ENCODE measurements at places on chromosomes 13 and 19.

GRCh38 chr19:45716359-45717130 lies 14.2 kb downstream of the FBXO46 start:
- peak; percentile 31 for DNase-seq

GRCh38 chr19:14550201-14550754 lies 20.9 kb downstream of the TECR start:
- no peak for DNase-seq

- no peak for DNase-seq
These were observed 31.3 kb upstream of the RGCC start for GRCh38 chr13:41426047-41426446.

- no peak for DNase-seq
These were observed 2009.5 kb upstream of the PCDH20 start for GRCh38 chr13:63425131-63425530.

DNA sequence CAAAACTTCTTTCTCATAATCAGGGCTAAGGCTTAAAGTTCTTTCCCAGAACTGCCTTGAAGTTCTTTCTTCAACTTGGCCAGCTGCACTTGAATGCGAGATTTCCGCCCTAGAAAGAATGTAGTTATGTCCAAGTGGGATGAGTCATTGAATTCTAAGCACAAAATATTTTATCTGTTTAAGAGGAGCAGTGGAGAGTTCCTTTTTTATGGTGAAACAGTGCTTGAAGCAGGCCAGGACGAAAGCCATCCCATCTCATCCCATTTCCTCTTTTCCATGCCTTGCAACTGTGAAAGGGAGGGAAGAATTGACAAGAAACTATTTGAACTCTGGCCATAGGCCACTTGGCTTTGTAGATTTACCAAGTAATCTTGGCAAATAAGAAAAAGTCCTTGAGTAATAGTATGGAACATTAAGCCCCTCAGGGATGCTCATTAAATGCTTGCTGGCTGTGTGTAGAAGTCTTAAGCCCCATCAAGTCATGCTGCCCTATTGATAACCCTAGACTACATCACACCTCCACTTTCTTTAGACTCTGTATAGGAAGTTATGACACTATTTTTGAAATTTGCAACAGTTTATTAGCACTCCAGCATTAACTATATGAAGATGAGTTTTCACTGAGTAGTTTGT lies 174.5 kb downstream of the KCTD12 start:
- peak; percentile 90 for DNase-seq

DNA sequence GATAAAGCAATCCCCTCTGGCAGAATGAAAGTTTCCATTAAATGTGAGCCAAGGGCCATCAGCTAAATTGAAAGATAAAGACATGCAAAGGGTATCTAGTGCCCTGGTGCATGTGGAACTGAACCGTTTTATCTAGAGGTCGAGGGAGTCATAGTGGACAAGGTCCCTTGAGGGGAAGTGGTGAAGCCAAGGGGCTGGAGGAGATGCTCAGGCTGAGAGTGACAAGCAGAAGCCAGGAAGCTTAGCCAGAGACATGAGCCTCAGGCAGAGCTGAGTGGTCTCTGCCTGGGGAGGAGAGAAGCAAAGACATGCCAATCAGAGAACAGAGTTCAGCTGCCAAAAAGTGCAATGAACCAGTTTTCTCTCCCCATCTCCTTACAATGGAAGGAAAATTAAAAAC lies 68.1 kb upstream of the SLC10A2 start:
- no peak for DNase-seq

DNA sequence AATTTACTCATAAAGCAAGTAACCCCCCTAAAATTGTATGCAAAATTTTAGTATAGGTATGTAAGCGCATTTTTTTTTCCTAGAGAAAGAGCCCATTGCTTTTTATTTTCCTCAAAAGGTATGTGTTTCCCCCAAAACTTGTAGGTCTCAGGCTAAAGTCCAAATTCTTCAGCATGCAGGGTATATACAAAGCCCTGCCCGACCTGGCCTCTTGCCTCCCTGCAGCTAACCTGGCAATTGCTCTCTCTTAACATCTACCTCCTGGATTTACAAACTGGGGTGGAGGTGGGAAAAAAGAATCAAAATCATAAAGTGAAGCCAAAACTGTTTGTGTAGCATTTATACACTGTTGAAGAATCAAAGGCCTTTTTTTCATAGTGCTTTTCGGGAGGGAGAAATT lies 107.8 kb downstream of the KCNRG start:
- DNase-seq = no peak

- no peak for DNase-seq
These were observed 7.7 kb upstream of the KIR2DL4 start for GRCh38 chr19:54795758-54796157.

- DNase-seq = no peak
These were observed 193.6 kb upstream of the TSC22D1 start for GRCh38 chr13:44769686-44770085.

GRCh38 chr19:6041991-6042481 lies 64.1 kb upstream of the RANBP3 start:
- no peak for DNase-seq

DNA sequence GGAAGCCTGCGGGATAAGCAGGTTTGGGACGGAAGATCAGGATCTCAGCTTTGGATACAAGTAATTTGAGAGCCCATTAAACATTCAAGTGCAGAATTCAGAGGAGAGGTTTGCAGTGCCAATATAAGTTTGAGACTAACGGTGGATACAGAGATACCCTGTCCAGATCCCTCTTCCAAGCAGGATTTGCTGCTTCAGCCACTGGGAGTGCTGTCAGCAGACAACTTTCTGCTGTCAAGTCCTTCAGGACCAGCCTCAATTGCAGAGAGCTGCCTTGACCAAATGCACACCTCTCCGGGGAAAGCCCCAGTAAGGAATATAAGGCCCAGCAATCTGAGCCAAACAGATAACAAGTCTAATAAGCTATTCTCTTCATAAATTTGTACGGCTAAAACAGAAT lies 46.1 kb upstream of the ZNF780A start:
- no peak for DNase-seq

- no peak for DNase-seq
These were observed 205.7 kb downstream of the MYO16 start for GRCh38 chr13:108835083-108835482.

GRCh38 chr13:98506728-98507230 lies 70.1 kb downstream of the STK24 start:
- no peak for DNase-seq

DNA sequence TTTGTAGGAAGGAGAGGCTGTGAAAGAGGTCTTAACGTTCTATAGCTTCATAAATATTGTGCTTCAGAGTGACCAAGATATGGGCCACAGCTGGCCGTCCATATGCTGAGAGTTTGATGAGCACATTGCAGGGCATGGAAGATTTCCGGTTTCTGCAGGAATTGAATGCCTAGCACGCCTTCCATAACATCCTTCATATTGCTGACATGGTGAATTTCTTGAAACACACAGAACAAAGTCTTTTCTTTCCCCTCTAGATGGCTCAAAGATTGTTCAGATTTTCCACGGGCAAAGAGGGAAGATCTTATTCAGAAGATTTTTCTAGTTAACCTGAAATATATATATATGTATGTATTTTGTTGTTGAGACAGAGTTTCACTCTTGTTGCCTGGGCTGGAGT lies 42.4 kb downstream of the ADGRE2 start:
- no peak for DNase-seq

DNA sequence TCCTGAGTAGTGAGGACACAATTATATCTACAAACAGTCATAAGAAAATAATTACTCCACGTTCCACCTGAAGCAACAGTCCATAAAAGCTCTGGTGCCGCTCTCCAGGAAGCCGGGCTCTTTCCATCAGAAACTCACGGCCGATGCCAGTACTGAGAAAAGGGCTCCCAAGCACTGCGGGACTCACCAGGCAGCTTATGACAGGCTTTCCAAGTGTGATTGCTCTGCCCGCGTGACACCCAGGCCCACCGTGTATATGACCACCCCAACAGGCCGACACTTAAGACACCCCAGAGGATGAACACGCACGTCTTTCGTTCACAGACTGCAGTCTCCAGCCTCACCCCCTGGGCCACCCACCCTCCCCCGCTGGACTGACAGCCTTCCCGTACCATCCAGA lies 199.0 kb downstream of the UQCRFS1 start:
- DNase-seq = no peak

- DNase-seq = no peak
These were observed 5.0 kb upstream of the ZIC5 start for GRCh38 chr13:99976575-99976974.

DNA sequence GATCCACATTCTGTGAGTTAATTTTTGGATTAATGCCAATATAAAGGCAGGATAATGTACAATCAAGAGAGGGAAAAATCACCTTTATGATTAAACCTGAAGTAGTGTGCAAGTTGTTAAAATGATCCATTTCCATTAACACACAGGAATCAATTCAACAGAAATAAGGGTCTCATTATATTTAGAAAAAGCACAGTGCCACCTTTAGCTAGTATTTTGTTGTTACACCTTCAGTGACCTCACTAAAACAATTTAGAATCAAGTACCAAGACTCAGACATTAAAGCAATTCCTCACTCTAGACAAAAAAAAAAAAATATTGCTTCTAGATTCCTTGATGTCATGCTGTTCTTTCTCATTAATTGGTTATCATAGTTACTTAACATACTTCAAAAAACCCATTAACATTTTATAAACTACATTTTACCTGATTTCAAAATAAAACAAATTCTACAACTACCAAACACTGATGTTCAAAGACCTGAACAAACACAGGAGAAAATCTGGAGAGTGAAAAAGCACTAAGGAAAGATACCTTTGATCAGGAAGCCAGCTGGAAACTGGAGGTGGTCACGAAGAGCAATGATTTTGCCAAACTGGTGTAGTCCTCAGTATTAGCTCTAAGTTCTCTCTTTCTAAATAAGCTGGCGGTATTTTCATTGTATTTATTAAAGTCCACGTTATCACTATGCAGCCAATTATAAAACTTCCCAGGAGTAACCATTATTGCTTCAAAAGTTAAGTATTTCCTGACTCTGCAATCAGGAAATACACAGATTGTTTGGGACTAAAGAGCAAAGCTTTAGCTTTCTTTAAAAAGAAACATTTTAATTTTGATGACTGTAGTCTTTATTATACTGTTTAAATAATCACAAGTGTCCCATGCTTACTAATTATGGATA lies 115.3 kb downstream of the TBC1D4 start:
- no peak for DNase-seq
